ENCODE measurements at places on chromosomes 5 and 9.

DNA sequence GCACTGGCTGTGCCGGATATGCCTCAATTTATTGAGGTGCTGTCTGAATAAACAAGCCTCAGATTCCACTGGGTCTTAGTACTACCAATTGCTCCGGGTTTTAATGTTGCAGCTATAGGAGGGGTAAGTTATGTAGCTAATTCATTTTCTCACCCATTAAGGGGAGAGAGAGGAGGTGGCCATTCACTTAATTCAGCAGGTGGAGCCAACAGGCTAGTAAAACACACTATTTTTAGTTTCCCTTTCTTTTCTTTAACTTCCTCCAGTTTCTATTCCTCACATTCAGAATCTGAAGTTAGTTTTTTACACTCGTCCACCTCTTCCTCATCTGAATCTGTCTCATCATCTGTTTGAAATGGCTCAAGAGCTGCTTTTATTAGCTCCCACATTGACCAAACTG, 105.6 kb upstream of the CDH10 start:
- DNase-seq, result no peak

DNA sequence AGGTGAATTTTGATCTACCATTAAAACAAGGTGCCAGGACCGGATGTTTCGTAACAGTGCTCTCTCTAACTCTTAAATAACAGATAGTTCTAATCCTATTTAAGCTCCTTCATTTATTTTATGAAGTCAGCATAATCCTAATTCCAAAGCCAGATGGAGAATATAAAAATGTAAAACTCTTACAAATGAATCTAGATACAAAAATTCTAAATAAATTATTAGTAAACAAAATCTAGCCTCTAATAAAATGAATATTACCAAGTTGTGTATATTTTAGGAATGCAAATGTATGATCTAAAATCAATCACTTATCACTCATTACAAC, 32.4 kb upstream of the IL33 start:
- no peak for DNase-seq

- DNase-seq, result no peak
Observed at GRCh38 chr5:101977729-101978345, 318.2 kb downstream of the SLCO4C1 start.

DNA sequence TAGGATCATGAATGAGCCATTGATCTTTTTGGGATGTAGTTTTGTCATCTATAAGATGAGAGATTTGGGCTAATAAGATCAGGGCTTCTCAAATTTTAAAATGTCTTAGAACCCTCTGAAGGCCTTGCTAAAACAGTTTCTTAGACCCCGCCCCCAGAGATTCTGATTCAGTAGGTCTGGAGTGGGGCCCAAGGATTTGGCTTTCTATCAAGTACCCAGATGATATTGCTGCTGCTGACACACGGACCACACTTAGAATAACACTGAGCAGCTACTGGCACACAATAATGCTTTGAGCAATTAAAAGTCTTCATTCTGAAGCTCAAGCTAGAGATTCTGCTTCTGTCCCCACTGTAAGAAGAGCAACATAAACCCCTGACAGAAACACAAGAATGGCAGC, 216.7 kb downstream of the SMARCA2 start:
- no peak for DNase-seq

DNA sequence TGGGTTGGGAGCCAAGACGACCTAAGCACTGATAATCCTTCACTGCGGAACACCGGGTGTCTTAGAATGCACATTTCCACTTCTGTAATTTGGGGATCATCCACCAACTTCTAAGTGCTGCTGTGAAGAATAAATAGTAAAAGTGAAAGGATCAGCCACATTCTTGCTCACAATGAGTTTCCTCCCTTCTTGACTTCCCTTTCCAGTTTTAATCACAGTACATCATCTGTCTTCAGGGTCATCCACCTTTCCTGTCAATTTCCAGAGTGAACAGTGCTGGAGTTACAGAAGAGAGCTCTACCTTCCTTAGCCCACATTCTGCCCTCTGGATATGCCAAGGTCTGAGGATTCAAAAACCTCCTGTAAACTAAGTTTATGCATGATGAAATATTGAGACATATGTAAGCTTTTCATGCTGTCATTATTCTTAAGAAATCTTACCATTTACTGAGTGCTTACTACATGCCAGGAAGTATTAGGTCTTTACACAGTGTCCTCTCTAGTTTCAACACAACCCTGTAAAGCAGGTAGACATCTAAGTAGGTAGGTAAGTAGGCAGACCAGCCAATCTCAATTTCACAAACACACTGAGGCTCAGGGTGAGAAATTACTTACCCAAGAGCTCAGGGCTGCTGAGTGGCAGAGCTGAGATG, 105.2 kb downstream of the CDK5RAP2 start:
- no peak for DNase-seq

- no peak for DNase-seq
Observed at GRCh38 chr5:5770825-5771224, 348.3 kb downstream of the ICE1 start.

- no peak for DNase-seq
Observed at GRCh38 chr5:170563824-170564567, 60.2 kb downstream of the KCNIP1 start.

- no peak for DNase-seq
Observed at GRCh38 chr5:131272724-131273123, 8.9 kb downstream of the CDC42SE2 start.

DNA sequence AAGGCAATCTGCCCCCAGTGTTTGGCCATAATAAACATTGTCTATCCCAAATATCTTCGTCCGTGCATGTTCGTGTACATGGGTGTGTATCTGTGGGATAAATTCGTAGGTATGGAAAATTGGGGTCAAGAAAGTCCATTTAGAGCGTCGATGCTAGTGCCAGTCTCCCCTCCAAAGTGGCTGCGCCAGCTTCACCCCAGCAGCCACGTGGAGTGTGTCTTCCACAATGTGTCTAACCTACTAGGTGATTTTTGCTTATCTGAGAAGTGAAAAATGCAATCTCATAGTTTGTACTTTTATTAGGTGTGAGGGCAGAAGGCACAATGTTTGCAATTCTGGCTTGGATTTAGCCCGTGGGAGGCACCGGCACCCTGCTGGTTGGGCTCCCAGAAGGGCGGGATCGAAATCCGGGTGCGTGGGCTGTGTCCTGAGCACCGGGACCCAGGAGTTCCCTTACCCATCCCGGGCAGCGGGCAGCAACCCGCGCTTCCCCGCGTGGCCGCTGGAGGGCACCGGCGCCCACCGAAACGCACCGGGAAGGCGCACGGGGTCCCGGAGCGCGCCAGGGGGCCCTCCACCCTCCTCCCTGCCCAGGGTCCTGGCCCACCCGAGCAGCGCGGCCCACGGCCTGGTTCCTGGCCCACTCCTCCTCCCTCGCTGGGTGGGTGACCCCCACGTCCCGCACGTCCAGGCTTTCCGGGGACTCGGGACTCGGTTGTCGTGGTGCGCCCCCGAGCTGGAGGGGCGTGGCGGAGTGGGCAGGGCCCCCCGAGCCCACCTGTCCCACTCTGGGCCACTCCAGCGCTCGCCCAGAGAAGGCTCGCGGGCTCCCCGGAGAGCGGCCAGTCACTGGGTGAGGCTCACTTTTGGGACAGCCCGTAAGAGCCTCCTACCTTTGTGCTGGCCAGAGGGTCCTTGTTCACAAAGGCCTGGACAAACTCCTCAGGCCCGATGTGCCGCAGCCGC, 55.4 kb upstream of the RNF130 start:
- DNase-seq, result peak; percentile 18

DNA sequence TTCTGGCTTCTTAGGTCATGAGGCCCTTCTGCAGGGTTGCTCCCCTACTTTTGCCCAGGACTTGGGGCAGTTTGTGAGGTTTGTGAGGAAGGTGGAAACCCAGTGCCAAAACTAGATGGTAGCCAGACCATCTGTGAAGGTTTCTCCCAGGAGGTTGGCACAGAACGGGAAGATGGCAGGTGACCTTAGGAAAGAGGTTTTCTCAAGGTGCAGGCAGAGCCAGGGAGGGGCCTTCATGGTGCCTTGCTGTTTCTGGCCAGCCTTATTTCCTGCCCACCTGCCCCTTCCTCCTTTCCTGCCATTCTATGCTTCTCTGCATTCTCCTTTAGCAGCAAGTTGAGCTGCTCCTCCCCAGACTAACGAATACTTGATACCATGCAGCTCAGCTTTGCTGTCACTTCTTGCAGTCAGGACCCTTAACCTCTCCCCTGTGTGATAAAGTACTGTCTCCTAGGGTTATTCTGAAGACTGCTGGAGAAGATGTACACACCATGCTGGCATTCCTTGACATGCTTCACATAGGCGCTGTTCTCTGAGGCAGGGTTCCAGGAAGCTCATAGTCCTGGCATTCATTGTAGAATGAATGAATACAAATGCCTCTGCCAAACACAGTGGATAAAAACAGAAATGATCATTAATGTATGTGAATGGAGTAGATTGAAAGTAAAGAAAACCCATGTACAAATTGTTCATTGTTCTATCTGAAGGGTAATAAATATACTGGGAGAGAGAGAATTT, 154.3 kb downstream of the KDM4C start:
- no peak for DNase-seq

DNA sequence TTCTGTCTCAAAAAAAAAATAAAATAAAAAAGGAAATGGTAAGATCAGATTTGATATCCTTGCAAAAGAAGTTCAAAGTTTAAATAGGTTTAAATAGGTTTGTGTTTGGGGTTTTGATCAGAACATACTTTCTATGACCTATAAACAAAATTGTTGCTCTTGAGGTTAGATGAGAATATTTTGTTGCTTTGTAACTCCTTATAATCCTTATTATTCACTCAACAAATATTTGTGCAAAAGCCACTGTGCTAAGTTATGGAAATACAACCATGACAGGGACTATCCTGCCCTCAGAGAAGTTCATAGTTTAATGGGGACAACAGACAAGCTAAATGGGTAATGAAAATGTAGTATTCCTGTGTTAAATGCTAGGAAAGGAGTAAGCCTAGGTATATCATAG, 71.5 kb downstream of the INVS start:
- no peak for DNase-seq

- no peak for DNase-seq
Observed at GRCh38 chr5:60248901-60249300, 355.4 kb upstream of the PDE4D start.

- DNase-seq, result no peak
Observed at GRCh38 chr5:149756354-149756753, 26.2 kb downstream of the PPARGC1B start.

- no peak for DNase-seq
Observed at GRCh38 chr5:142924135-142924883, 154.1 kb downstream of the ARHGAP26 start.

GRCh38 chr9:16282216-16282615, 588.3 kb downstream of the BNC2 start:
- no peak for DNase-seq

DNA sequence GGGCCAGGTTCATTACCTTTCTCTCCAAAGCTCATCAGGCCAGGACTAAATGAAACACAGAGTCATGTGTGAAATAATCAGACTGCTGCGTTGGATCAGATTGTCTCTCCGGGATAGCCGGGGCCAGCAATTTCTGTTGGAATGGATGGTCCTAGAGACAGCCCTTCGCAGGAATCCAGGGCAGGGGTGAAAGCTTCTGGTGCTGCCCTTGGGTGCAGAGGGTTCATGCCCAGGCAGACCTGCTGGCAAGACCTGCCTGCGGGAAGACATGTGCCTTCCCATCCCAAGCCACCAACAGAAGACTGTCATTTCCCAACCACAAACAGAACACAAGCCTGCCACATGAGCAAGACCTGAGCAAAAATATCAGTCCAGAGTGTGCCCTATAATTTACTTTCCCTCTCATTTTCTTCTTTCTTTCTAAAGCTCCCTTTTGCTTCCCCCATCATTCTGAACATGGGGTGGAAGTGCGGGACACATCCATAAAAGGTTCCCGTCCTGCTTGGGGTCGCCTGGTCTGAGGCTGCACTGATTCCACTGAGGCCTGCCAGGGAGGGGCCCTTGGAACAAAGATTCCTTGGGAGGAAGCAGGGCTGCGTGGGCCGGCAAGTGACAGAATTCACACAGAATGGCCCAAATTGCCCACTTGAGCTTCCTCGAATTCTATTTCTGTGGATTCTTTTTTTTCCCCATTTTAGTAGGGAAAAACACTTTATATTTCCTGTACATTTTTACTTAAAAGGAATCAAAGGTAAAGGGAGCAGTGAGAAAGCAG, 57.3 kb downstream of the UBE2QL1 start:
- DNase-seq, result no peak
